T-helper 17 cell (primary cell): ENCODE measurements at places on chromosomes 2 and 18.

DNA sequence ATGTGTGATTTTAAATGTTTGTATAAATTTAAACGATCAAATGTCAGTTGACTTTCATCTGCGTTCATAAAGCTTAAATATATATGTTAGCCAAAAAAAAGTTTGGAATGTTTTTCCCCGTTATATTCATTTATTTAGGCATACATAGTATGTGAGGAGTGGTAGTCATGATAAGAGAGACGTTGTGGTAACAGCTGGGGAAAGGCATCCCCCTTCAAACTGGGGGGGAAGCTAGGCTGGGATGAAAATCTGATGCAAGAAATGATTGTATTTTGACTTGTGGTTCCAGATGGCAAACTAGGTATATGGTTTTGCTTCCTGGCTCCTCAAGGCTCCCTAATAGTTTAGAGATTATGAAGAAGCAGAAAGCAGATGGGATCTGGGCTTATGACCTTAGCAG lies 30.1 kb downstream of the ITGA6 start:
- DNase-seq = no peak

- DNase-seq = no peak
These were observed 54.7 kb downstream of the MYO1B start for GRCh38 chr2:191299866-191300265.

DNA sequence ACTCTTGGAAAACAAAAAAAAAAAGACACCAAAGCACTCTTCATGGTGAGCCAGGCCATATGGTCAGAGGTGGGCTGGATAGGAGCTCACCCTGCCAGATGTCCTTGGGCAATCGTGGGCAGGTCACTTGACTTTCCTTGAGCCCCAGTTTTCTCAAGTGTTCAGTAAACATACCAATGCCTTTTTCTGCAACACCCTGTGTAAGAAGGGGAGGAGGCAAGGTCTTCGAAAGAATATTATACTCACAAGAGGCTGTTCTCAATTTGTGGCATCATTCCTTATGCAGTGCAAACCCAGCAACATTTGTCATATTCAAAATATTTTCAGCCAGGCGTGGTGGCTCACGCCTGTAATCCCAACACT lies 22.9 kb upstream of the TMEM87B start:
- DNase-seq = no peak

DNA sequence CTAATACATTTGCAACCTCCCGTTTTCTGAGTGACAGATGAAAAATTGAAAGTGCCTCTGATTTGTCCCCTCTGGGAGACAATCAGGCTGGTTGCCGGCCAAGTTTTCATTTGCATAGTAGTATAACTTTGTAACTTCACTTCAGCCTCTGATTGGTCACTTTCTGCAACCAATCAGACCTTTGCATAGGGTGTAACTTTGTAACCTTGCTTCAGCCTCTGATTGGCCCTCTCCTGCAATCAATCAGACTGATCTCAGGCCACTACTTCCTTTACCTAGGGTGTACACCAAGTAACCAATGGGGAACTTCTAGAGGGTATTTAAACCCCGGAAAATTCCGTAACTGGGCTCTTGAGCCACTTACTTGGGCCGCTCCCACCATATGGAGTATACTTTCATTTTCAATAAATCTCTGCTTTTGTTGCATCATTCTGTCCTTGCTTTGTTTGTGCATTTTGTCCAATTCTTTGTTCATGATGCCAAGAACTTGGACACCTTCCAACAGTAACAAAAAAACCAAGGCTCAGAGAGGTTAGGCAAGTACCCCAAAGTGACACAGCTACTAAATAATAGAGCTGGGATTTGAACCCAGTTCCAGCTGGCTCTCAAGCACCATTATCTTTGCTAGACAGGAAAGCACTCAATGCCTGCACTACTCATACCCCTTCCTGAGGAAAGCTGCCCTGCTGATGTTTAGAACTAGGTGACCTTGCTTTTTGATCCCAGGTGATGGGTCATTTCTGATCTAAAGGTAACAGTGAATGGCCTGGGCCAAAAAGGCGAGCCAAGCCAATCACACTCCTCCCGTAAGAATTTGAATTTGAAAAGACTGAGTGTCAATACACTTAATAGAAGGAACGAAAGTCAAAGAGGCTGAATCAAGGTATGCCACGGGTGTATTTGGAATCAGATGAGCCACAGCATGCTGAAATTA lies 10.9 kb upstream of the MYOM1 start:
- no peak for DNase-seq

- DNase-seq = no peak
These were observed 939.6 kb upstream of the CNTNAP5 start for GRCh38 chr2:123085484-123085883.

DNA sequence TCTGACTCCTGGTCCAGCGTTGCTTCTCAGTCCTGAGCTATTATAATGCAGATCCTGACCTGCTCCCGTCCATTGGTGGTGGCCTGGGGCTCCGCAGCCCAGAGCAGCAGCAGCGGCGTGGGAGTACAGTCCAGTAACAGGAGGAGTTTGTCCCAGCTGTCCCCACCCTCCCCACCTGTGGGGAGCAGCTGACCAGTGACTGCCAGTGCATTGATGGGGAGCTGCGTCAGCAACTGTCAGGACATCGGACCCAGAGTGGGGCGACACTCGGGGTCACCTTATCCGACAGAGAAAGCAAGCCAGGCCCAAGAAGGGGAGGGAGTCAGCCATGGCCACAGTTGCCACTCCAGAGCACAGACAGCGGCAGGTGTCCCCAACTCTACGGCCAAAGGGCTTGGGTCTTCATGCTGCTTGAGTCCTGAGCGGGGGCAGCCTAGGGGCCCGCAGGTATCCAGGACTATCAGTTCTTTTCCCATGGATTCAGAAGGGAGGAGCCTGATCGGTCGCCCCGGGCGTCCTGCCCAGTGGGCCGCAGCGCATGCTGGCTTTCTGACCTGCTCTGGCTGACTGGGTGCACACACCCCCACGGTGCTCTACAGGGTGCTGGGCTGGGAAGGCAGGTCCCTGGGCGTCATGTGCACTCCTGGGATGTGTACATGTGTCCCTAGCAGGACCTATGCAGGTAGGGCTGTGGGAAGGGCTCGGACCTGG lies 29.7 kb downstream of the DNMT3A start:
- DNase-seq = no peak

DNA sequence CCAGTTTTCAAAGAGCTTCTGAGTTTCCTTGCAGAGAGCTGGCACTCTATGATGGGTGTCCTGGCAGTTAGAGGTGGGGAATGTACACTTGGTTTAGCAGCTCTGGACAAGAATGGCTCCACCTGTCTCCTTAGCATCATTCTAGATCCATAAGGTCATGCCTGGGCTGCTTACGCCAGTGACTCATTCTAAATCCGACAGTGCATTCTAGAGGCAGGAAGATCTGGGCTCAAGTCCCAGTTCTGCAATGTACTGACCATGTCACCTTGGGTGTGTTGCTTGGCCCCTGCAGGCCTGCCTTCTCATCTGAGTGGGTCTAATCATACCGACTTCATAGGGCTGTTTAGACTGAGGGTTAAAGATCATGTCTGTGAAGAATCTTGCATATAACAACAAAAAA lies 46.5 kb downstream of the PTGR3 start:
- no peak for DNase-seq
